8988T (cell line): ENCODE measurements at places on chromosomes 4 and X.

- DNase-seq: no peak
These were observed 106.8 kb upstream of the SLC4A4 start for GRCh38 chr4:71232056-71232430.

DNA sequence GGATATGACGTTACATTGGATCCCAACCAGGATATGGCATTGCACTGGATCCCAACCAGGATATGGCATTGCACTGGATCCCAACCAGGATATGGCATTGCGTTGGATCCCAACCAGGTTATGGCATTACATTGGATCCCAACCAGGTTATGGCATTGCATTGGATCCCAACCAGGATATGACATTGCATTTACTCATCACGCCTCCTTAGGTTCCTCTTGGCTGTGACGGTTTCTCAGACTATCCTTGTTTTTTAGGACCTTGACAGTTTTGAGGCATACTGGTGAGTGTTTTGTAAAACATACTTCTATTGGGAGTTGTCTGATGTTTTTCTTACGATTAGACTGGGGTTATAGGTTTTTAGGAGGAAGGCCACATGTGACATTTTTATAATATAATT, 5.4 kb upstream of the ACSL1 start:
- DNase-seq: no peak

- DNase-seq: no peak
These were observed 45.4 kb downstream of the APLN start for GRCh38 chrX:129609395-129609794.

- DNase-seq: no peak
These were observed 221.5 kb upstream of the SFRP2 start for GRCh38 chr4:154010371-154010770.

DNA sequence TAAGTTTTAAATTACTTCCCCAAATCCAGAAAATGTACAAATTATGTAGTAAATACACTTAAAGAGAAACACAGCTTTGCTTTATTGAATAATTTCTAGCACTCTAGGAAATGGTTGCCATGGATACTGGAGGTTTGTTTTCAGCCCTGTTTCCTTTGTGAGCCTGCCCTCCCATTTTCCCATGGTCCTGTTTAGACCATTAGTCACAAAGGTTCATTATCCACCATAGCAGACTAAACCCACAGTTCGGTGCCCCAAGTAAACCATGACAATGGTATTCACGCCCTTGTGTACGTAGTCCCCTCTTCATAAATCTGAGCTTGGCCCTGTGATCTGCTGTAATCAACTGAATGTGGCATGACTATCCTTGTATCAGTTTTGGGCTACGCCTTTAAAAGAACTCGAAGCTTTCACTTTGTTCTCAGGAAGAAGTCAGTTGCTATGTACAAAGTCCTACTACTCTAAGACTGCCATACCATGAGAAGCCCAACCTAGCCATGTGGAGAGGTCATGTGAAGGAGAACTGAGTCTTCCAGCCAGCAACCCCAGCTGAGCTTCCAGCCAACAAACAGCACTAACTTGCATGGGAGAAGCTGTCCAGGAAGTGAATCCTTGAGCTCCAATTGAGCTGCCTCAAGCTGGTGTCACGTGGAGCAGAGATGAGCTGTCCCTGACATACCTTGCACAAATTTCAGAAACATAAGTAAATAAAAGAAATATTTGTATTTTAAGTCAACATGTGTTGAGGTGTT, 300.4 kb downstream of the LDB2 start:
- DNase-seq: no peak

DNA sequence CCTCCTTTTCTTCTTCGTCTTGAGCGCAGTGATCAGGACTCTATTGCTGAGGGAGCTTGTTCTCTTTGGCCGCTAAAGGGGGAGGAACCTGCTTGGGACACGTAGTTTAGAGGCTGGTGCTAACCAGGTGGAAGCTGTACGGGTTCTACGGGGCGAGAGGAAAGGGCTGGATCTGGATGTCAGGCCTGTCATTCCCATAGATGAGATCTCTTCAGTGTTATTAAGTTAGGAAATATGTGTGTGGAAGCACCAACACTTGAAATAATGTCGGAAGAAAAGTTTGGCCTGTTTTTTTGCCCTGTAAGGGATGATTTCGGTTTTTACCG, 643 bp downstream of the SRP72 start:
- DNase-seq: no peak

GRCh38 chr4:94116842-94117241, 90.8 kb upstream of the SMARCAD1 start:
- DNase-seq: no peak

DNA sequence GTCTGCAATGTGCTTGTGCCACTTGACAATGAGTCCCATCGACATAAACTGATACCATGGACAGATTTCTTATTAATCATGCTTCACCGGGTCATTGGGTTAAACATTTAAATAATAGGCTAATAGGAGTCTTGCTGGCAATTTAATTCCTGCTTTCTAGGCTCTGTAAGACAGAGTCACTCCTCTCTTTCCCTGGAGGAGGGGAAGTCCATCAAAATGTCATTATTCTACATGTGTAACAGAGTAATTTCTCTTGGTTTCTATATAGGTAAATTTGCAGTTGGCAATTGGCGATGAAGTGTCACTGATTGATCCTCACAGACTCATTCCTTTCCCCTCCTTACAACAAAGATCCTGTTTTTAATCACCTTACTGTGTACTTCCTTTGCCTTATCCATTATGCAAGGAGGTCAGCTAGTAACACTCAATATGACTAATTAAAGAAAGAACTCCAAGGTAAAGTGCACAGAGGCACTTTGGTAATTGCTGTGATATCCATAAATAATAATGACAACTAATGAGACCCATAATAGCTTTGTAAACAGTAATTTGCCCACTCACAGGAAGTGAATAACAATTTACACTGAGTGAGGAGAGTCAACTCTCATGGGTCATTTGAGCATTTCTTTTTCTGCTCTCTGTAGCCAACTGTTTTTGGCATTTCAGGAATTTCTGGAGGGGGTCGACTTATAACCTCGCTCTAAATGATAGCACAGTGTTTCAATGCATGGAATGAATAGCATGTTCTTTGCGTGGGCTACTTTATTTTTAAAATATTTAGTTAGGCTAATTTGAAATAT, 184.0 kb downstream of the UGT8 start:
- DNase-seq: no peak

GRCh38 chr4:38993683-38994082, 38.5 kb downstream of the TMEM156 start:
- no peak for DNase-seq

GRCh38 chr4:100819505-100819904, 301.7 kb upstream of the EMCN start:
- DNase-seq: no peak

- no peak for DNase-seq
These were observed 213.8 kb upstream of the LDB2 start for GRCh38 chr4:17112292-17112659.

GRCh38 chr4:188168726-188169373, 29.6 kb downstream of the TRIML1 start:
- no peak for DNase-seq
